Activated CD4-positive, alpha-beta T cell treated with anti-CD3 and anti-CD28 coated beads for 36 hours (primary cell): ENCODE measurements at places on chromosomes 3 and 15. TPM values are rescaled to one million over a fixed set of nuclear protein-coding genes. Genes with fewer than 3 reads are reported as not detected.

DNA sequence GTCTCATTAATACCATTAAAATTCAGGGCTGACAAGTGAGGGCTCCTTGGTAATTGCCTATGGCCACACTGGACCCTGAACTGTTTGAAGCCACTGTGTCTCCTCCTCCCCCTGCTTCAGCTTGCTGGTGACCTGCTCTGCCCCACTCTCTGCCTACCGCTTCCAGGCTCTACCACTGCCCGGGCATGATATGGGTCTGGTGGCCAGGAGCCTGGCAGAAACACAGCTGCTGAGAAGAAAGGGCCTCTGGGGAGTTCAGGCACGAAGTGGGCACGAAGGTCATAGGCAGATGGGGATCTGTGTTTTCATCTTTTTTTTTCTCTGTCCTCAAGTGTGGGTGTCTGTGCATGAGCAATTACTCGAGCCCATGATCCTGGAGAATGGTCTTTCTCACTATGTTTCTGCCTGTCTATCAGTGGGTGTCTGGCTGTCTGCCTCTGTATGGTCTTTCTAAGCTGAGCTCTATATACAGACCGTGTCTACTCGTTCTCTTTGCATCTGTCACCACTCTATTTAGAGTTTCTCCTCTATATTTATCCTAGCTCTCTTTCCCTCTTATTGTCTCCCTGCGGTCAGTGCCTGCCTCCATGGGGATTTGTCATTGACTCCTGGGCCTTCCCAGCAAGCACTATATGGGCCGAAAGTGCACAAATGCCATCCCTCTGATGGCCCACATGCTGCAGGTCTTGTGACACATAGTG lies 42.1 kb upstream of the EPHB1 start:
- H3K27me3 ChIP-seq = peaks cover 17% of the 10 kb centered on the region
- no peak overlapping the region for H3K27ac ChIP-seq
- DNase-seq = no peak
- H3K4me1 ChIP-seq = no peaks in the 10 kb centered on the region
- no peaks in the 10 kb centered on the region for H3K36me3 ChIP-seq

GRCh38 chr3:46557814-46558183 lies 8.3 kb downstream of the LRRC2 start:
- H3K27me3 ChIP-seq = peaks cover 2% of the 10 kb centered on the region
- no peak for DNase-seq
- no peaks in the 10 kb centered on the region for H3K36me3 ChIP-seq
- no peak overlapping the region for H3K4me3 ChIP-seq

DNA sequence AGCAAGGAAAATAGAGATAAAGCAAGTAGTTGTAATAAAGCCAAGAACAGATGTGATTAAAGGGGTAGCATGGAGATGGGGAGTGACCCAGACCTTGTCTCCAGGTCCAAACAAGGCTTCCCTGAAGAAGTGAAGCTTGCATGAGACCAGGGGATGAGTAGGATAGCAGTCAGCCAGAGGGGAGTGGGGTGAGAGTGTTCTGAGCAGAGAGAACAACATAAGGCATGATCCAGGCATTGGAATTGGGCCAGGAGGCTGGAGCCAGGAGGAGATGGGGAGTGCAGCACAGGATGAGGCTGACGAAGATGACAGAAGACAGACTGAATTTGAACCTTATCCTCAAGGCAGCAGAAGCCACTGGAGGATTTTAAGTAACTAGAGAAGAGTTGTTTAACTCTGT lies 7.2 kb downstream of the TMOD2 start:
- peaks cover 7% of the 10 kb centered on the region for H3K4me1 ChIP-seq
- H3K27me3 ChIP-seq = no peaks in the 10 kb centered on the region
- H3K27ac ChIP-seq = no peak overlapping the region
- no peak overlapping the region for H3K4me3 ChIP-seq

GRCh38 chr3:155853214-155854140 lies 750 bp downstream of the SLC33A1 start:
- peaks cover 33% of the 10 kb centered on the region for H3K36me3 ChIP-seq
- peak overlapping the region; percentile 99 for H3K4me3 ChIP-seq
- H3K4me1 ChIP-seq = peaks cover 36% of the 10 kb centered on the region

GRCh38 chr3:136606990-136607389 lies 145.2 kb downstream of the STAG1 start:
- no peak overlapping the region for H3K4me3 ChIP-seq
- no peaks in the 10 kb centered on the region for H3K27me3 ChIP-seq
- H3K27ac ChIP-seq = no peak overlapping the region
- peaks cover 17% of the 10 kb centered on the region for H3K36me3 ChIP-seq
- DNase-seq = no peak

- DNase-seq = no peak
- H3K27ac ChIP-seq = no peak overlapping the region
- no peak overlapping the region for H3K4me3 ChIP-seq
- no peaks in the 10 kb centered on the region for H3K27me3 ChIP-seq
- no peaks in the 10 kb centered on the region for H3K4me1 ChIP-seq
These were observed 48.7 kb downstream of the CADM2 start for GRCh38 chr3:85007195-85008094.

- DNase-seq = no peak
- no peaks in the 10 kb centered on the region for H3K36me3 ChIP-seq
- no peak overlapping the region for H3K27ac ChIP-seq
- H3K27me3 ChIP-seq = no peaks in the 10 kb centered on the region
- H3K4me1 ChIP-seq = no peaks in the 10 kb centered on the region
These were observed 19.5 kb downstream of the DUSP7 start for GRCh38 chr3:52036829-52037228.

DNA sequence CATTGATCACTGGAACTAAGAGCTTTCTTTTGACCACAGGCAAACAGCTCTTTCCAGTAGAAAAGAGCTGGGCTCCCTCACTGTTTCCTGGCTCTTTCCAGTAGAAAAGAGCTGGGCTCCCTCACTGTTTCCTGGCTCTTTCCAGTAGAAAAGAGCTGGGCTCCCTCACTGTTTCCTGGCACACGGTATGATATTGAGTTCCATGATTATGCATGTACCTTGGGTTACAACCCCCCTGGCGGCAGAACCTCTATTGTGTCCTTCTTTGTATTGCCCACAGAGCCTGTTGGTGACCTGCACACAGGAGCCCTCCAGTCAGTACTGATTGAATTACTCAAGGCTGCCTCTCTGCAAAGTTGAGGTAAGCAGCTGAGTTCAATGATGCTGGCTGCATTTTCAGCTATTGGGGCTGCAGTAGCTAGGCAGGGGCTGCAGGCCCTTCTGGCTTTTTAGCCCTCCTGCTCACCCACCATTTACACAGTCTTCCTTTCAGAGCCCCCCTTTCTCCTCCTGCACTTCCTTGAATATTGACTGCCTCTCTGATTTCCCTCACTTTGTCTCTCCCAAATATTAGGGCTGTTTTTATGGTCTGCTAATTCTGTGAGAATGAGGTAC lies 10.2 kb downstream of the ACKR2 start:
- peaks cover 2% of the 10 kb centered on the region for H3K27me3 ChIP-seq
- no peak overlapping the region for H3K27ac ChIP-seq
- H3K4me3 ChIP-seq = no peak overlapping the region

DNA sequence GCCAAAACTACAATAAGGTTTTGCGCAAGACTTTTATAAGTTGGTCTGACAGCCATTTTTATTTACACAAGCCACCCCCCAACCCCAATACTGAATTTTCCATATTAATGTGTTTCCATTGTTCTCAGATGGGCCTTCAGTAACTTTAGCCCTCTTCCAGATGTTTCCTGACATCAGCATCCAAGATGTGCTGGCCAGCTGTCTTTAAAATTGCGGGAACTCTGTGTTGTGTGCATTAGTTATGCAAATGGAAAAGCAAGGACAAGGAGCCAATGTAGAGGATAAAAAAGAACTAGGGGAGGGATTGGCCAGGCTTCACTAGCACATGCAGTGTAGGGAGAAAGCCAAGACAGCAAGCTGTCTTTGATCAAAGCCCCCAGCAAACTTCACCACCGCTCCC lies 45.4 kb downstream of the COMMD2 start:
- peaks cover 18% of the 10 kb centered on the region for H3K4me1 ChIP-seq
- H3K27me3 ChIP-seq = no peaks in the 10 kb centered on the region
- no peak for DNase-seq
- H3K36me3 ChIP-seq = no peaks in the 10 kb centered on the region
- no peak overlapping the region for H3K4me3 ChIP-seq

DNA sequence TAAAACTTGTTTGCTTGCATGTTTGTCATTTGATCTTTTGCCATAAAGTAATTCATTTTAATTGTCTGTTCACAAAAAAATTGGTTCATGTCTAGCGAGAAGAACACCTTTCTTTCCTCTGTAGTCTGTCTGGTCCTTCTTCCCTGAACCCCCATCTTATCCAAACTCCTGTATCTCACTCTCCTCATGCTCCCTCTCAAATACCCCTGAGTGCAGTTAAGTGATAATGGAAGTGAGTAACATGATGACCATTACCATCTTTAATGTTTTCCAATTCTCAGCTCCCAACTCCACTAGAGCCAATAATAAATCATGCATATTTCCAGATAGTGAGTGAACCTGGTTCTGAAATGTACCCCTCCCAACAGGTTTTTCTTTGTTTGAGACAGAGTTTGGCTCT lies 14.2 kb upstream of the KCNMB3 start:
- H3K4me3 ChIP-seq = no peak overlapping the region
- peaks cover 2% of the 10 kb centered on the region for H3K36me3 ChIP-seq
- H3K4me1 ChIP-seq = peaks cover 10% of the 10 kb centered on the region
- H3K27me3 ChIP-seq = peaks cover 8% of the 10 kb centered on the region
- H3K27ac ChIP-seq = no peak overlapping the region
- DNase-seq = no peak

The SUCLG2 gene
- total RNA-seq = 61.1 TPM

The FEZF2 gene
- not detected for total RNA-seq

The SPINT1 gene
- 8.9 TPM for total RNA-seq

The PLA2G4F gene
- total RNA-seq = not detected

The FAM174B gene
- 4.9 TPM for total RNA-seq

The ROBO2 gene
- not detected for total RNA-seq

The POLR2M gene
- total RNA-seq = 76.1 TPM

The POMGNT2 gene
- total RNA-seq = 8.6 TPM

The THUMPD3 gene
- total RNA-seq = 74.3 TPM
